ENCODE measurements at places on chromosomes 1 and 21.

DNA sequence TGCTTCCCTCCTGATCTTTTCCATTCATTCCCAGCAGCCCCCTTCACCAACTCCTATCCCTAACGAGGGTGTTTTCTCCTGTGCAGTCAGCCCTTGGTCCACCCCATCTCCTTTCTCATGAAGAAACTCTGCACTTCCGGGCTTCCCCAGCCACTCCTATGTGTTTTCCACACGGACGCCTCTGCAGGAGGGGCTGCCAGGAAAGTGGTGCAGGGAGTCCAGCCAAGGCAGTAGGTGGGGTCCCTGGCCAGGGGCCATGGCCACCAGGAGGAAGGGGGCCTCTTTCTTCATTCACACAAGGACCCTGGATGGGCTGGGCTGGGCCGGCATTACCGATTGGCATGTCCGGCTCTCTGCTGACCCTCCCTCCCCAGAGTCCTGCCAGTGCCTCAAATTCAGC, 72.8 kb upstream of the EFHD2 start:
- DNase-seq = no peak

DNA sequence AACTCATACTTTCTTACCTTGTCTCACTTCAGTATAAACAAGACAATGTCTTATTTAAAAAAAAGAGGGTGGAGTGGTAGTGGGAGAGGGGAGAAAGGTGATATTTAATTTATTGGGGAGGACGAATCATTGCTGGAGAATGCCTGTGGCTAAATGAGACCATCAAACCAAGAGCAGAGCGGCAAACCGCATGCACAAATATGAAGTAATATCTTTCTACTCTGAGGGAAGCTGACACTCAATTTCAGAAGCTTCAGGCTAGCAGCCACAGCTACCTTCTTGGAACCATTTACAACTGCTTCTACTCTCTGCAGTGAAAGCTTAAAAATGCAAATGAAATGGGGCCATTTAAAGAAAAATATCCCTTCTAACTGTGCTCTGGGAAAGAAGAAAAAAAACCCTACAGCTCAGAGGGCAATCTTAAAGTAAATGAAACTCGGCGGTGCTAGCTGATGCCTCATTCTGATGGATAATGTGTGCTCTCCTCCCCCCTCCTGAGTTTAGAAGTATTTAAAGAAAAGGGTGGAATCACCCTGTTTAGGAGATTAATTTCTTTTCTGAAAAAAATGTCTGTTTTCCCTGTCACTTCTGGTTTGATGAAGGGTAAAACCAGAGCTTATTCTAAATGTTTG, 178.2 kb upstream of the CAMK1G start:
- DNase-seq = no peak

GRCh38 chr1:241533326-241534115, 1.3 kb downstream of the KMO start:
- DNase-seq = no peak

GRCh38 chr1:219528633-219529032, 84.3 kb downstream of the ZC3H11B start:
- DNase-seq = no peak

DNA sequence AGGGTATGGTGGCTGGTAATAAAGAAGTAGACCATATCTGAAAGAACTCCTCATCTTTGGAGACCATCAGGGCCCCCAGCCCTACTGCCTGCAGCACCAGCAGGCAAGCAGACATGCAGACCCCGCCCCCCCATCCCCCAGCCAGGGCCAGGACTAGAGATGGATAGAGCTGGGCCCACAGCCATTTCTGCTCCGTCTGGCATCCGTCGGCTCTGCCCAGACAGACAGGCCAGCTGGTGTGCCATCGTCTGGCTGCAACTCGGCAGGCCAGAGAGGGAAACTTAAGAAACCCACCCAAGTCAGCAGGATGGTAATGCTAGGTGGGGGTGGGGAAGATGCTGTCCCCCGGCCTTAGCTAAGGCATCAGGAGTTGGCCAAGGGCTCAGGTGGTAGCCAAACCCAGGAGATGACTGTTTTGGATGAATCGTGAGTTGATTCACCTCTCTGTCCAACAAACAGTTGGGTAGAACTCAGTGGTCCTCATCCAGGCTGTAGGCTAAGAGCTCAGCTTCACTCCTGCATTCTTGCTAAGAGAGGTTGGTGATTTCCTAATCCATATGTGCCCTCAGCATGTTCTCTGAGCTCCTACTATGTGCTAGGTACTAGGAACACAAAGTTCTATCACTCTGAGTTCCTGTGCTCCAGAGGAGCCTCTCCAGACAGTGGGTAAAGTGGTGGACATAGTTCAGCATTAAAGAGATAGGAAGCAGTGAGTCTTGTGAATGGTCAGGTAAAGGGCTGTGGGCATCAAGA, 23.2 kb upstream of the TMEM222 start:
- DNase-seq = no peak

DNA sequence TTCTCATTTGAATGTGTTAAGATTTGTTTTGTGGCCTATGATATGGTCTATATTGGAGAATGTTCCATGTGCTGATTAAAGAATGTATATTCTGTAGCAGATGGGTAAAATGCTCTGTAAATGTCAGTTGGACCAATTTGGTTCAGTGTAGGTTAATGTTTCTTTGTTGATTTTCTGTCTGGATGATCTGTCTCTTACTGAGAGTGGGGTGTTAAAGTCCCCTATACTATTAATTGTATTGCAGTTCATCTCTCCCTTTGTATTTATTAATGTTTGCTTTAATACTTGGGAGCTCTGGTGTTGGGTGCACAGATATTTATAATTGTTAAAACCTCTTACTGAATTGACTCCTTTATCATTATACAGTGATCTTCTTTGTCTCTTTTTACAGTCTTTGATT, 584.5 kb downstream of the NUF2 start:
- DNase-seq = no peak

DNA sequence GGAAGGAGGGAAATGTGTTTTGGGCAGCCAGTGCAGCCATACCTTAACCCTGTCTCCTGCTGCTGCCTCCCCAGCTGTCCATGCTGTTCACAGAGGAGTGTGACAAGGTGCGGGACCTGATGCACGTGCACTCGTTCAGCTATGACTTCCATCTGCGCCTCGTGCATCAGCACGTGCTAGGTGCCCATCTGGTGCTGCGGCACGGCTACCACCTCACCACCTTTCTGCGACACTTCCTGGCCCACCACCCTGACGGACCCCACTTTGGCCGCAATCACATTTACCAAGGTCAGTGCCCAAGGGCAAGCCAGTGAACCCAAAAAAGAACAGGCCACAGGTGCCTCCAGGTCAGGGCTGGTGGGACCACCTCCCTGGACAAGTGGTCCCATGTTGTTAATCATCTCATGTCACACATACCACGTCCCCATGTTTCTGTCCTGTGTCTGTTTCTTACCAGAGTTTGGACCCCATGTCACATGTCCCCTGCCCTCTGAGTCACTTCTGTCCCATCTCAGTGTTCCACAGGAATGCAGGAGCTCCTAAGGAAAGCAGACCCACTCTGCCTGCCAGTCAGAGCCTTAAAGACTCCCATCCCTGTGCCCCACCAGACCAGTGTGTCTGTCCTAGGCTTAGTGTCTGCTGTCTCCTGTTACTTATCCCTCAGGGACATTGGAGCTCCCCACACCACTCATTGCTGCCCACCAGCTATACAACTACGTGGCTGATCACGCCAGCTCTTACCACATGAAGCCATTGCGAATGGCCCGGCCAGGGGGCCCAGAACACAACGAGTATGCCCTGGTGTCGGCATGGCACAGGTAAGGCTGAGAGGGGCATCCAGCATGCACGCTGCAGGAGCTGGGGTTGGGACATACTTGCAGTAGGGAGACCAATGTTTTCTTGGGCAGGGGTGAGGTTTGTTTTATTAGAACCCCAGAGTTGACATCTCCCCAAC, 6.6 kb downstream of the HYI start:
- DNase-seq = no peak

- no peak for DNase-seq
Measured at GRCh38 chr1:50697440-50698421, 262.3 kb downstream of the FAF1 start.
